ENCODE measurements at places on chromosomes 7 and 10. TPM values are rescaled to one million over a fixed set of nuclear protein-coding genes. Genes with fewer than 3 reads are reported as not detected.

GRCh38 chr7:28921822-28922221 lies 36.3 kb downstream of the TRIL start:
- peak; percentile 50 for DNase-seq

DNA sequence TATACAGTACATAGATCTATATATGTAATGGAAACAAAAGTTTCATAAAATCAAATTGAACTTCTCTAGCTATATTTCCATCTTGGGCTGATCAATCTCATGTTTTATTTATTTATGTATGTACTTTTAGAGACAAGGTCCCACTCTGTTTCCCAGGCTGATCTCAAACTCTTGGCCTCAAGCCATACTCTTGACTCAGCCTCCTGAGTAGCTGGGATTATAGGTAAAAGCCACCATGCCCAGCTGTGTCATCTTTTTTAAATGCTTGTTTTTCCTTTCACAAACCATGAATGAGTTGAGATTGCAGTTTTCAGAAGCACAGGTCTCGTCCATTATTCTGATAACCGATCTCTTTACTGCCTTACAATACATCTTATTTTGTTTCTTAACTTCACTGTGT lies 400.9 kb downstream of the KCNMA1 start:
- DNase-seq: peak; percentile 57

DNA sequence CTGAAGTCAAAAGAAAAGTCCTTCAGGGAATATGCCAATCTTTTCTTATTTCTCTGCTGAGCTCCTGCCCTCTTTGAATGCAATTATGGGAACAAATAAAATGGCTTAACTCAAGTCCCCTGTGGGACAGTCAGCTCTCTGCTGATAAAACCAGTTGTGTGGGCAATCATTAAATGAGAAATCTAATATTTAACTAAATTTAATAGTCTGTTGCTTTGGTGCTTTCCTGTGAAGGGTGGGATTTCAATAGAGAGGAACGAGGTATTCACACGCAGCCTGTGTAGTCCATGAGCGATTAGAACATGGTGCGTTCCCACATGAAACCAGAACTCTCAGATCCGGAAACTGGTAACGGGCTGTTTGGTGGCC lies 138.4 kb downstream of the PAXIP1 start:
- no peak for DNase-seq

EBF3 gene
- total RNA-seq: 0.07 TPM

ANKRD1 gene
- 913 TPM for total RNA-seq
